ENCODE measurements at places on chromosomes 6 and 20. TPM values are rescaled to one million over a fixed set of nuclear protein-coding genes. Genes with fewer than 3 reads are reported as not detected.

Gene HMGN4
- total RNA-seq: 82.6 TPM

Gene ZNF184
- total RNA-seq: 13.3 TPM

Gene PMEPA1
- 13.1 TPM for total RNA-seq

Gene RHAG
- total RNA-seq: not detected

DNA sequence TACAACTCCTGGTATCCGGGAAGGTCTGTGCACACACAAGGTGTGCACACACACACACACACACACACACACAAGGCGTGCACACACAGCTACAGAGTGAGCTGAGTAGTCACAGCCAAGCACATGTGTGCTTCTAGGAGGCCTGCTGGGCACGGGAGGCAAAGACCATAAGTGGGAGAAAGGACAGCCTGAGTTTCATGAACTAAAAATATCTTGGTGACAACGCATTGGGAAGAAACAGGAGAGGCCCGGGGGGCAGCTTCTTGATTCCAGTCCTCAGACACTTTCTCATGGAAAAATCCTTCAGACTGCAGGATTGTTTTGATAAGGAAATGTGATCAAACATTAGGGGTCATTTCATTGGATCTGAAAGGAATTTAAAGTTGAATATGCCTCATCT lies 2.6 kb downstream of the TRAF3IP2 start:
- no peaks in the 10 kb centered on the region for H3K36me3 ChIP-seq
- H3K27me3 ChIP-seq: no peaks in the 10 kb centered on the region
- DNase-seq: no peak
- H3K4me3 ChIP-seq: peak overlapping the region; percentile 76
- H3K27ac ChIP-seq: peak overlapping the region; percentile 97
- peaks cover 15% of the 10 kb centered on the region for H3K4me1 ChIP-seq

- H3K27ac ChIP-seq: peak overlapping the region; percentile 54
- H3K36me3 ChIP-seq: no peaks in the 10 kb centered on the region
- H3K4me1 ChIP-seq: peaks cover 8% of the 10 kb centered on the region
- H3K27me3 ChIP-seq: no peaks in the 10 kb centered on the region
- H3K4me3 ChIP-seq: no peak overlapping the region
Observed at GRCh38 chr6:52304983-52305390, 20.4 kb upstream of the MCM3 start.

GRCh38 chr20:58503668-58504067 lies 11.5 kb downstream of the APCDD1L start:
- no peaks in the 10 kb centered on the region for H3K4me1 ChIP-seq
- no peaks in the 10 kb centered on the region for H3K27me3 ChIP-seq
- H3K36me3 ChIP-seq: no peaks in the 10 kb centered on the region
- H3K27ac ChIP-seq: no peak overlapping the region

DNA sequence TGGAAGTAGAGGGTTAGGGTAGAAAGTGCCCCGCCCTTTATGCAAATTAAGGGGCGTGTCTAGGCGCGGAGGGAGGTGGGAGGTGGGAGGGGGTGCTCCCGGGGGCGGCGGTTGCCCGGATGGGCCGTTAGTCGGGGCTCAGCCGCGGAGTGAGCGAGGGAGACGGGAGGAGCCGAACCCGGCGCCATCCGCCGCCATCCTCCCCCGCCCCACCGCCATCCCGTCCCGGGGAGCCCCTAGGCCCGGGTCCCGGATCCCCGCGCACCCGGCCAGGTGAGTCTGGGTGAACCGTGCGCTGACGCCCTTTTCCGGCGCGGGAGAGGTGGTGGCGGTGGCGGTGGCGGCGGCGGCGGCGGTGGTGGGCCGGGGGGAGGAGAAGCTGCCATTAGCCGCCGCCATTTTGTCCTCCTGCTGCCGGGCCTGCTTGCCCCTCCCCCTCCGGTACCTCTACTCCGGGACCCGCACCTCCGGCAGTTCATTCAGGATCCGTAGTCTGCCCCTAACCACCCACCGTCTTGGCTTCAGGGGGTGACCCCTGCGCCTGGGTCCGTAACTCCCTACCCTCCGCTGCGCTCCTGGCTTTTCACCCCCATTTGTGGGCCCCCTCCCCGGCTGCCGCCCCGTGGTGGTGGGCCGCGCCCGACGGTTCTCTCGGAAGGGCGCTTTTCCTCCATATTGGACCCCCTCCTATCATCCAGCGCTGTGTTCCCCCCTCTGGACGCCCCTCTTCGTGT lies at the start of gene PRRC2A:
Gene PRRC2A (plus strand): TSS at position 130 of the 734 bp plus-strand sequence. CDS start 2,075 bp downstream, outside the sequence.
- no peaks in the 10 kb centered on the region for H3K27me3 ChIP-seq
- H3K27ac ChIP-seq: peak within 1 kb of the TSS; percentile 99
- peaks cover 10% of the 10 kb centered on the region for H3K4me1 ChIP-seq
- peaks cover 12% of the 10 kb centered on the region for H3K36me3 ChIP-seq
- DNase-seq: peak; percentile 76
- peak within 1 kb of the TSS; percentile 89 for H3K4me3 ChIP-seq

GRCh38 chr6:36668591-36668990 lies 9.9 kb upstream of the CDKN1A start:
- H3K27me3 ChIP-seq: no peaks in the 10 kb centered on the region
- H3K4me3 ChIP-seq: no peak overlapping the region
- H3K27ac ChIP-seq: no peak overlapping the region
- H3K36me3 ChIP-seq: no peaks in the 10 kb centered on the region

GRCh38 chr6:126886106-126886505 lies 232.4 kb upstream of the RSPO3 start:
- DNase-seq: no peak
- H3K36me3 ChIP-seq: no peaks in the 10 kb centered on the region
- no peaks in the 10 kb centered on the region for H3K4me1 ChIP-seq

- no peak overlapping the region for H3K27ac ChIP-seq
- no peak for DNase-seq
- no peaks in the 10 kb centered on the region for H3K36me3 ChIP-seq
- H3K27me3 ChIP-seq: no peaks in the 10 kb centered on the region
- no peaks in the 10 kb centered on the region for H3K4me1 ChIP-seq
Observed at GRCh38 chr6:87803791-87804190, 101.8 kb upstream of the AKIRIN2 start.

DNA sequence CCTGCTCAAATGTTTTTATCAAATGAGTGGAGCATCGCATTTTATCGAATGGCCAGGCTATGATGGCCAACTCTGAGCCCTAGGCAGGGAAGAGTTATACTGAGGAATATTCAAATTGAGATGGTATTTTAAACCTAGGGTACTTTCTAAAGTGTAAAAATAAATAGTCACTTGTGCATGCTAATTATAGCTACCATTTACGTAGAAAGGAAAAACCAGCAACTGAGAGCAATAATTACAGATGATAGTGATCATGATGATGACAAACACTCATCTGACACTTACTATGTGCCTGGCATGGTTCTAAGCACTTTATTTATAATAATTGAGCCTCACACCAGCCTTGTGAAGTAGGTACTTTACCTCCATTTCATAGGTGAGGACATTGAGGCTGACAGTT lies 455.7 kb downstream of the CD83 start:
- no peaks in the 10 kb centered on the region for H3K36me3 ChIP-seq
- H3K27me3 ChIP-seq: no peaks in the 10 kb centered on the region
- no peak for DNase-seq

GRCh38 chr6:94190030-94190429 lies 770.7 kb upstream of the EPHA7 start:
- no peak for DNase-seq
- no peaks in the 10 kb centered on the region for H3K4me1 ChIP-seq
- no peak overlapping the region for H3K4me3 ChIP-seq
- H3K36me3 ChIP-seq: no peaks in the 10 kb centered on the region
- no peaks in the 10 kb centered on the region for H3K27me3 ChIP-seq
